ENCODE measurements at places on chromosomes 5 and 9.

DNA sequence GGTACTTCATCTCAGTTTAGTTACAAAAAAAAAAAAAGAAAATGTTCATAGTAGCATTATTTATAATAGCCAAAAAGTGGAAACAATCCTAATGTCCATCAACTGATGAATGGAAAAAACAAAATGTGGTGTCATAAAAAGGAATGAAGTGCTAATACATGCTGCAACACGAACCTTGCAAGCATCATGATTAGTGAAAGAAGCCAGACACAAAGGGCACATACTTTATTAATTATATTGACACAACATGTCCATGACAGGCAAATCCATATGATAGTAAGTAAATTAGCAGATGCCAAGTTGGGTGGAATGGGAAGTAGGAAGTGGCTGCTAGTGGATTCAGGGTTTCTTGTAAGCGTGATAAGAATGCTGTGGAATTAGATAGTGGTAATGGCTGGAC lies 54.2 kb downstream of the PCDHGC5 start:
- DNase-seq, result no peak

- no peak for DNase-seq
Observed at GRCh38 chr9:118023644-118024043, 319.4 kb downstream of the TLR4 start.

DNA sequence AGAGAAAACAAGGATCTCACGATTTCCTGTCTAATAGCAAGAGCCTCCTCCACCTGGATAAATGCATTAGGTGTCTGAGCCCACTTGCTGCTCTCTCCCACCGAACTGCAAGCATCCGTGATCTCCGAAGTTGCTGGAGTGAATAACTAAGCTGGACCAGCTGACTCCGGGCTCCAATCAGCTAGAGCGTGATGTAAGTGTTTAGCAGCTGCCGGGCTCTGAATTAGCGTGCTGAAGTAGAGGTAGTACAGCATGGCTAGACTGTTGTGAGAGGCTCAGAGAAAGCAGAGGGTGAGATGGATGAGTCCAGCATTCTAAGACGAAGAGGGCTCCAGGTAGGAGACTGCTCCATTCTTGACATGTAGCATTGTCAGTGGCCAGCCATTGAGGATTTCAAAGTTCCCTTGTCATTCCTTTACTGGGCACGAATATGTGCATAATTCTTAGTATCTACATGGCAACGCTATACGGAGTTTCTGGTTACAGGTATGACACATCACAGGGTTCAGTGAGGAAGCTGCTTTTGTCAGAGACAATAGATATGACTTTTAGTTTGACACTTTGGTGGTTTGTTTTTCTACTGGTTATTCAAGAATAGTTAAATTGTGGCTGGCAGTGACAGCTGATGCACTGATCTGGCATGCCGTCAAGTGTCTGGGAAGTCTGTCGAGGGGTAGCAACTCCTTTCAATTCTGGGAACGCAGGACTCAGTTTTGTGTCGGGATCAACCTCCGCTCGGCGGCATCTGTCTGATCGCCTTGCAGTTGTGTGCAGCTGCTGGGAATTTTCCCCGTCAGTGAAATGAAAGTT lies 232.6 kb downstream of the MAST4 start:
- peak; percentile 61 for DNase-seq

DNA sequence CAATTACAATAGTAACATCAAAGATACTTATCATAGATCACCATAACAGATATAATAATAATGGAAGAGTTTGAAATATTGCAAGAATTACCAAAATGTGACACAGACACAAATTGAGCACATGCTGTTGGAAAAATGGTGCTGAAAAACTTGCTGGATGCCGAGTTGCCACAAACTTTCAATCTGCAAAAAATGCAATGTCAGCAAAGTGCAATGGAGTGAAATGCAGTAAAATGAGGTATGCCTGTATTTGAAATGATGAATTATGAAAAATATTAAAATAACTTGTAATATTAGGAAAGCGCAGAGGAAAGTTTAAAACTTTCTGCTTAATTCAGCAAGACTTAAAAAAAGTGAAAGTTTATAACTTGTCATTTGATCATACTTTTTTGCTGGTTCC lies 12.0 kb upstream of the PCBD2 start:
- DNase-seq, result no peak

DNA sequence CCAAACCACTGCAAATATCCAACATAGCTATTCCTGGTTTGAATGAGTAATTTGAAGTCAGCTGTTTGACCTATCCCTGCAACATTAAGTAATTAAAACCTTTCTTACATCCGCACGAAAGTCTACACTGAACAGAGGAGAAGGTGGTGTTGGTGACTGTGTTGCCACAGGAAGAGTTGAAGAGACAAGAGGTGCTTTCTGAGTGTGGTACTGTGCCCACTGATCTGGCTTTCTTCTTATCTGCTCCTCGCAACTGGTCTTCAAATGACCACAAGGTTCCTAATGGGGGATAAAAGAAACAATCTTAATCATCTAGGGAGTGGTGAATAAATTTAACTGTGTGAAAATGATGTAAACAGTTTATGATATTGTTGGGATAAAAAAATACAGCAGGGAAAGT lies 29.4 kb upstream of the PDCL start:
- DNase-seq, result no peak

DNA sequence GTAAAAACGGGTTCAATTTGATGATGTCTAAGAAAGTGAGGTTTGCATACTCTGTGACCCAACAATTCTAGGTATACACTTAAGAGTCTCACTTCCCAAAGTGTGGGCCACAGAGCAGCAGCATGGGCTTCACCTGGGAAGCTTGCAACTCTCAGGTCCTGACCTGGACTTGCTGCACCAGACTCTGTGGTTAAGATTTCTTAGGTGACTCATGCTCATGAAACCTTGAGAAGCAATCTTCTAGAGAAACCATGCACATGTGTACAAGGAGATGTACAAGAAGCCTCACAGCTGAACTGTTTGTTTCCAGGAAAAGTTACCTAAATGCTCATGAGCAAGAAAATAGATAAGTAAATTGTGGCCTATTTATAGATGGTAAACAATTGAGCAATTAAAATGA lies 30.0 kb downstream of the DNAJC21 start:
- no peak for DNase-seq

DNA sequence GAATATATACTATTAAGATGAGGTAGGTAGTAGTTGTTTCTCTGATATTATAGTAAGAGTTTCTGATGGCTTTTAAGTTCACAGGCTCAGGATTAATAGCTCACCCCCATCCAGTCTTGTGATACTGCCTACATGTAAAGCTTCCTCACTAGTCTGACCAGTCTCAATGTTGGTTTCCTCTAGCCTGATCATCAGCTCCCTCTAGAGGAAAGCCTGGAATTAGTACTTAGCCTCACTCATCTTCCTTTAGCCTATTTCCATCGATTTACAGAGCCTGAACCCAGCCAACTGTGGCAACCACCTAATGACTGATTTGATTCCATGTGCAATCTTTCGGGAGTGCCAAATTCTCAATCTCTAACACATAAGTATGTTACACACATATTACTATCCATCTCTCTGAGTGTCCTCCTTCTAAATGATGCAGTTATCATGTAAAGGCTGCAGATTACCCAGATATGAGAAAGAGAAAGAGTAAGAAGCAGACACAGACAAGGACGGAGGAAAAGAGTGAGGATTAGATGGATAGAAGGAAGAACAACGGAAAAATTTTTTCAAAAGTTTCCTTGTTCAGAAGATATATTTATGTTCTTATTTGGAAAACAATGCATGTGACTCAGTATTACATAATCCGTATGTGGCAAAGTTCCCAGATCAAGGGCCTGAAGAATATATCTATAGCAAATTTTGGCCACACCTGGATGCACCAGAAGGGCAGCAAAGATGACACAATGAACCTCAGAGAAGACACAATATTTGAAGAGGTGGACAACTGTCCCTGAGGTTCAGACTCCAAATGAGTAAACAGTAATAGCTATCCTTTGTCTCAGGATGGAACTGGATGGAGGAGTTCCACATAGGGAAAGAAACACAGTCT lies 333.7 kb downstream of the ELAVL2 start:
- peak; percentile 44 for DNase-seq

GRCh38 chr5:54579591-54580295 lies 62.2 kb downstream of the SNX18 start:
- DNase-seq, result no peak

- no peak for DNase-seq
Observed at GRCh38 chr9:106421772-106422171, 441.2 kb upstream of the ZNF462 start.

- no peak for DNase-seq
Observed at GRCh38 chr9:90801973-90802322, 329 bp downstream of the SYK start.

DNA sequence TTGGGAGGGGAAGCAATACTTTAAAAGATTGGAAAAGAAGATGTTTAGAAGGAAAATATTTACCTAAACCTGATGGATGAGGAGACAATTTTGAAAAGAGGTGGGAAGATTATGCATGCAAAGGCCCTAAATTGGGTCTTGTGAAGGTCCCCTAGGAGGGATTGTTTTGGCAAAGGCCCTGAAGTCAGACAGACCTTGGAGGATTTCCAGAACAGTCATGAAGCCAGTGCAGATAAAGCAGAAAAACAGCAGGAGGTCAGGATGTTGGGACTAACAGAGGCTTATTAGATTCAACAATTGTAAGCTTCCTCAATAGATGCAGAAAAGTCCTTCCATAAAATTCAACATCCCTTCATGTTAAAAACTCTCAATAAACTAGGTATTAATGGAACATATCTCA lies 361.0 kb upstream of the CDH6 start:
- DNase-seq, result no peak

GRCh38 chr5:197892-198489 lies 6.7 kb downstream of the LRRC14B start:
- peak; percentile 27 for DNase-seq

- DNase-seq, result no peak
Observed at GRCh38 chr9:68523367-68523936, 17.2 kb downstream of the TMEM252 start.

GRCh38 chr9:79123415-79123814 lies 448.4 kb upstream of the TLE4 start:
- DNase-seq, result no peak

GRCh38 chr5:10599862-10600284 lies 36.0 kb downstream of the ANKRD33B start:
- no peak for DNase-seq

DNA sequence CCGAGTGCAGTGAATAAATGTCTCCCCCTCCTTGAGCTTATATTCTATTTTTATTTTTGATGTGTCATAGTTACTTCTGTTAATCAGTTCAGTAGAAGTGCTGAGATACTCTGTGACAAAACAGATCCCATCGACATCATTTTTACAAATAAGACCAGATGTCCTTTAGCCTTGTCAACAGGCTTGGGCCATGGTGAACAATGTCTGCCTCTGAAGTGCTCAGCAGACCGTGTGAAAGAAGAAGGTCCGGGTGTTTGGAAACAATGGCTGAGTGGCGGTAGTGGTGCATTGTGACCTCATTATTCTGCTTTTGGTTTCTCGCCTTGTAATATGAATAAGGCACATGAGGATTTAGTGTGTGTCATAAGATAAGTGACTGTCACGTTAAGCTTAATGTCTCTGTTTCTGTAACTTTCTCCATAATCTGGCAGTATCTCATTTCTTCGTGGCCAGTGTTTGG lies 71.2 kb downstream of the SYK start:
- no peak for DNase-seq

DNA sequence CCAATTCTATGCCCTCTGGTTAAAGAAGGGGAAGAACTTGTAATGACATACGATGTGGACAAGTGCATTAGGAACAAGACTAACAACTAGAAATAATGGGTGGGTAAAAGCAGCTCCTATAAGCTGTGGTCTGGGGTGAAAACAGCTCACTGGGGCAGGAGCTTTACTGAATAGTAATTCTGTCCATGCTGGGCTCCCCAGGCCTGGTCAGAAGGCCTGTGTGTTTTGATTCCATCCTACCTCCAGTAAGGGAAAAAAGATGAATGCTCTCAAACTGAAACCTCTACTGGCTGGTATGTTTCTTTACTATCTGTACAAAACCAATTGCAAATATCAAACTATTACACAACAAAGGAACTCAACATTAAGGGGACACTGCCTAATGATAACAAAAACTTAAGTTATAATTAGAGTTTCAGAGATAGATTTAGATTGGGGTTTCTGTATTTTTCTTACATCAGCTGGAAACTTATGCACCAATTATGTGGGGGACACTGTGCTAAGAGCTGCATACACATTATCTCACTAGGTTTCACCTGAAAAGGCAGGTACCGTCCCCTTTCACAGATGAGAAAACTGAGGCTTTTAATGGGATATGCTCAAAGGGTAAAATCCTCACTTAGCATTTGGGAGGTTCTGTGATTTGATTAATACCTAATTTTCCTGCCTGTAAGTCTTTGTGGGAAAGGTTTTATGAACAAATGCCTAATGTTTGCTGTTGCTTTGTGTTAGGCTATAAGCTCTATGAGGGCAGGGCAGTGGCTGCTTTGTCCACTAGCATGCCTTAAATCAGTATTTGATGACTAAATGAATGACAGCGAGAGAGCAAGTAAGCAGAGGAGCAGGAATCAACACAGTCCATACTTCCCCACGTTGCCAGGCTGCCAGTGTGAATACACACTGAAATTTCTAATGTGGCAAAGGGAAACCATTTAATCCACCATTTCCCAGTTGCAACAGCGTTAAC lies 53.6 kb downstream of the ELL2 start:
- DNase-seq, result no peak

DNA sequence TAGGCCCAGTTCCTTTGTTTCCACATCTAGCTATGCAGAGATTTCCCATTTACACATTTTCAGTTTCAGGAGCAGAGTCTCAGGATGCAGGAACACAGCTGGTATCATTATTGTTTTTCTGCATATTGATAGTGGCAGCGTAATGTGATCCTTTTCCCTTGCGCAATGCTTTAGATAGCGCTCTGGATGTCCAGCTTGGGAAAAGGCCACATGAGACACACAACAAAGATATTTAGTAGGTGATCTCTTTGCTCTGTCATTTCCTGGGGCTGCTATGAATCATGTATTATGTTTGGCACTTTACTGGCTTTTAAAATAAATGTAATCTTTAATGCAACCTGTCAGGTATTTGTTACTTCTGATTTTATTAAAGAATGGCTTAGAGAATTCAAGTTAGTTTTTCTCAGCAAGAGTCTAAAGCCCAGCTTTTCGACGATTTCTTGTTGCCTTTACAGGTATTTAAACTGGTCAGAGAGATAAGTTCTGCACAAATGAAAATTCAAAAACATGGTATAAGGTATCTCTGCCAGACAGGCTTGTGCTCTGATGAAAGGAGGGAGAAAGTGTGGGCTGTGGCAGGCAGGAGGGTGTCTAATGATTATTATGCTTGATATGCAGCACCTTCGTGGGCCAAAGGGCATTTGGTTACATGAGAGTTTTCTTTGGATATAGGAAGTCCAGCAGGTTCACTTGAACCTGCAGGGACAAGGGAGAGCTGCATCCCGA lies 42.2 kb downstream of the PTTG1 start:
- no peak for DNase-seq

- DNase-seq, result no peak
Observed at GRCh38 chr5:127396490-127397155, 106.0 kb downstream of the MEGF10 start.

Measured in HEK293T (cell line).